DND-41 (cell line): ENCODE measurements at places on chromosomes 7 and 10.

- DNase-seq: no peak
Observed at GRCh38 chr10:13943735-13944398, 357.1 kb downstream of the PRPF18 start.

DNA sequence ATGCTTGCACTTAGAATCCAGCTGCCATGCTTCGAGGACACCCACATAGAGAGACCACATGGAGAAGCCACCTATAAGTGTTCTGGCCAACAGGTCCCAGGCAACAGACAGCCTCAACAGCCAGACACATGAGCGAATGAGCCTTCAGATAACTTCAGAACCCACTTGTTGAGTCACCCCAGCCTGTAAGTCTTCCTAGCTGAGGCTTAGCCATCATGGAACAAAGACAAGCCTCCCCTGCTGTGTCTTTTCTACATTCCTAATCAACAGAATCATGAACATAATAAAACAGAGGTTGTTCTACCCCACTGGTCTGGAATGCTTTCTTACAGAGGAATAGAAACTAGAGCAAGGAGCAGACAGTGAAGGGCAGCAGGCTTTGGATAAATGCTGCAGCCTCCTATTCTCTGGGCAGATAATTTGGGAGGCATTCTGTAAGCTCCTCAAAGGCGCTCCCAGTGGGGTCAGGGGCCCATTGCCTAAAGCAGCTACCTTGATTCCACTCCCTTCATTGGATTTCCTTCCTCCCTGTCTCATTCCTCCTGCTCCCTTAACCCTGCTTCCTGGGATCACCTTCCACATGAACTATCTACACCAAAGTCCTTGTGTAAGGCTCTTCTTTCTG is 4.6 kb downstream of the TLL2 start:
- no peak for DNase-seq

GRCh38 chr10:436911-437665 is 252.4 kb downstream of the DIP2C start:
- no peak for DNase-seq

GRCh38 chr10:43731486-43731885 is 82.8 kb upstream of the ZNF32 start:
- no peak for DNase-seq

DNA sequence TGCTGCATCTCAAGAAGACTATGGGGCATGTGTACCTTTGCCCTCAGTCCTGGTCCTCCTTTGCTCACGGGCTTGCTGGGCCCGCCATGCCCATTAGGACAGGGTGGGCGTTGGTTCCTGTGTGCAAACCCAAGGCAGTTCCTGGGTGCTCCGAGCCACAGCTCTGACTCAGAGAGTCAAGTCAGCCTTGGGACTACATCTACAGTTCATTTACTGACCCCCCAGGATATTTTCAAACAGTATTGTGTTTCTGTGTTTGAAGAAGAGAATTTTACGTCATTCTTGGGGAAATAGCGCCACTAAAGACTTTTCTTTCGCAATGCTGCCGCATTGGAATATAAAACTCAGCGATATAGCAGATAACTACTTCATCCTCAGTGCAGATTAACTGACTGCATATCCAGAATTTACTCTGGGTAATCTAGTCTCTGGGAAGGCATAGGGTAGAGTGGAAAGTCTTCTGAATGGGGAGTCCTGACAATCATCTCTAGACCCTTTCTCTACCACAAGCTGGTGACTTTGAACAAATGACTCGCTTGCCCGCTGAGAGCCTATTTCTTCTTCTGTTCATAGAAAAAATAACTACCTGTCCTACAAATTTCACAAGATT is 638.9 kb upstream of the FZD8 start:
- DNase-seq: no peak

- DNase-seq: no peak
Observed at GRCh38 chr10:132120734-132121510, 55.2 kb downstream of the JAKMIP3 start.

DNA sequence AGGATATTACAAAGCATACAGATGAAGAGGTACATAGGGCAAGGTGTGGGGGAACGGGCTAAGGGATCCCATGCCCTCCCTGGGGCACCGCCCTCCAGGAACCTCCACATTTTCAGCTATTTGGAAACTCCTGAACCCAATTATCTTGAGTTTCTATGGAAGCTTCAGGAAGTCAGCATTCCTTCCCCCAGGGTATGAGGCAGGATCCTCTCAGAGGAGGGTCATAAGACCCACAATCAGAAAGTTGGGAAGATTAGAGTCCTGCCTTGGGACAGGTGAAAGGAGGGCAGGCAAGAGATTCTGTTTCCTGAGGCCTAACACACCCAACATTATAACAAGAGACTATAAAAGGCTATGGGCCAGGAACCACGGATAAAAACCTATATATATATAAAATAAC is 98.0 kb downstream of the RALA start:
- DNase-seq: no peak

DNA sequence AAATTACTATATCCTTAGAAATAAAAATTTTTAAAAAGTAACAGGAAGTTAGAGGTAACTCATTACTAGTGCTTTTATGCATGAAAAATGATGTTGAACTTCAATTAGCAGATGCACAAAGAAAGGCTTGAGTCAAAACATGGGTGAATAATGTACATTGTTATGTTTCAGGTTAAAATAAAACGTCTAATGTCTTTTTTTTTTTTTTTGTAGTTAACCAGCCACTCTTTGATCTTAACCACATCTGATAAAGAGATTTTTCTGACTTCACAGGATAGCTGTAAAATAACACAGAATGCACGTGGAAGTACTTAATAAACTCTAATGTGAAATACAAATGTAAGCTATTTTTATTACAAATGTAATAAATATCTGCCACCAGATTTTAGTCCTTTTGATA is 61.7 kb downstream of the GSAP start:
- no peak for DNase-seq

DNA sequence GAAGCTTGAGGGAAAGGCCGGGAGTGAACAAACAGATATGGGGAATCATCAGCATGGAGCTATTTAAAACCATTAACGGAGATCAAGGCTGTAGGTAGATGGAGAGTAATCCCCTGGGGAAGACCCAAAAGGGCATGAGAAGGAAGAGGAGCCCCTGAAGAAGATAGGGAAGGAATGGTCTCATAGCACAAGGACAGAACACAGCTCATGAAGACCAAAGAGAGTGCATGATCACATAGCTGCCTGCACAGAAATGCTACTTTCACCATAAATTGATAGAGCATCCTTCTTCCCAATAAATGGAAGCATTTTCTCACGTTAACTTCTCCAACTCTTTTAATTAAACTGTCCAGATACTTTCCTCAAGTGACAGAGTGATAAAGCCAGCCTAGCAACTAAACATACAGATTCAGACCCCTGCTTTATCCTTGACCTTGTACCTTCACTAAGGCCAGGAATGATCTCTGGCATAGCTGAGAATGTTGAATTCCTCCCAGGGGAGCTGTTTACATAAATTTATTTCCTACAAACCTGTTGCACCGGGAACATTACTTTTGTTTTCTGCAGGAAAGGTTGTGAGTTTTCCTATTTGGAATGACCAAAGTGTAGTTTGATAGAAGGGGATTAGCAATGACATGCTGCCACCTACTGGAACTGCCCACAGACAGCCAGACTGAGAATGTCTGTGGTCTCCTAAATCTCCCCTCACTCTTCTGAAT is 110.8 kb upstream of the LRGUK start:
- DNase-seq: peak; percentile 18

DNA sequence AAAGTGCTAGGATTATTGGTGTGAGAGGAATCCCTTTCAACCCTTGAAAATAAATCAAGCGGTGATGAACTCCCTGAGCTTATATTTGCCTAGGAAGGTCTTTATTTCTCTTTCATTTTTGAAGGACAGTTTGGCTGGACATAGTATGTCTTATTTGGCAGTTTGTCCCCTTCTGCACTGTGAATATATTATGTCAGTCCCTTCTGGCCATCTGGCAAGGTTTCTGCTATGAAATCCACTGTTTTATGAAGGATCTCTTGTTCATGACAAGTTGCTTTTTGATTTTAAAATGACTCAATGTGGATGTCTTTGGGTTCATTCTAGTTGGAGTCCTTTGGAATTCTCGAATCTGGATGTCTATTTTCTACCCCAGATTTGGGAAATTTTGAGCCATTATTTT is 21.7 kb upstream of the MCM10 start:
- no peak for DNase-seq

GRCh38 chr10:131625041-131625440 is 275.8 kb upstream of the PPP2R2D start:
- DNase-seq: no peak

- no peak for DNase-seq
Observed at GRCh38 chr10:49611816-49612512, 1.9 kb downstream of the SLC18A3 start.

DNA sequence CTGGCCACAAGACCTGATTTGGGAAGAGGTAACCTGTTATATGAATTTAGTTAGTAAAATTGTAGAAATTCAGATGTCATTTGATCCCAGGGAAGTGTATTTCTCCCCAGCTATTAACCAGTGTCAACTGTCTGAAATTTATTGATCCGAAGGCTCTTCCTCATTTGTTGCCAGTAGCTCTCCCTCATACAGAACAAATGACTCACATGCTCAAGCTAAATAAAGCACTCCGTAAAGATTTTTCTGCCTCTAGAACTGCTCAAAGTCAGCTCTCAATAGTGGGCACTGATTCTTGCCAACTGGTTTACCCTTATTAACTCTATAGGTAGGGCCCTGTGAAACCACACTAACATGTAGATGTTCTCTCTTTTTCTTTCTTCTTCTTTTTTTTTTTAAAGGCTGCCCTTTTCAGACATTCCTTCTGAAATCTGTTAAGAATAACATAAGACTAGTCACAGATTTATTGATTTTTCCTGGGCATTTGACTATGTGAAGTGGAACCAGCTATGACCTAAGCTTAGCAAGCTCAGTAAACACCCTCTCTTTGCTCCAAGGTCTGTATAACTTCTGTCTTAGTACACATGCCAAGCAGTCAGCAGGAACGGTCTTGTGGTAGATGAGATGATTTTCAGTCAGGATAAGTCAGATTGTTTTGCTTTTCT is 21.8 kb downstream of the RPA3 start:
- DNase-seq: no peak

- no peak for DNase-seq
Observed at GRCh38 chr10:45353186-45353585, 20.8 kb upstream of the ALOX5 start.

- no peak for DNase-seq
Observed at GRCh38 chr10:25493122-25493893, 318.5 kb downstream of the GPR158 start.

DNA sequence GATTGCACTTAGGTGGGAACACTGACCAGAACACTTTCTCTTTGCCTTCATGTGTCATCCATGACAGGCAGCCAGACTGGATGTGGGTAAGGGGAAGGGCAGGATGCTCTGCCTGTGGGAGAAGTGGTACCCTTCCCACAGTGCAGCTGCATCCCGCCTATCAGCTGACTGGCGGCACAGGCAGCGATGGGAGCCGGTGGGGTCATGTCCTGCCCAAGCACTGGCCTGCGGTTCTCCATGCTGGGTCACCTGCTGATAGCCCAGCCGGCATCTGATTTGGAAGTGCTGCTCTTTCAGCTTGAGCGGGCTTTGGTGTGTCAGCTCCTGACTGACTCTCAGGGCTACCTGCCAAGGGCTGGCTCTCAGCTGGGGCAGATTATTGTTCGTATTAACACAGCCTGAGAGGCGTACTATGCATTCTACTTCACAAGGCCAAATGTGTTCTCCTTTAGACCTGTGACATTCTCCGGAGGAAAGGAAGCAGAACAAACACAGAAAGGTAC is 105.2 kb upstream of the PDLIM1 start:
- no peak for DNase-seq

GRCh38 chr7:22356701-22357310 is at the start of gene RAPGEF5:
TSS of gene RAPGEF5 (minus strand) at chr7:22357154. CDS start at chr7:22357060, 94 bp downstream.
- DNase-seq: peak; percentile 61

DNA sequence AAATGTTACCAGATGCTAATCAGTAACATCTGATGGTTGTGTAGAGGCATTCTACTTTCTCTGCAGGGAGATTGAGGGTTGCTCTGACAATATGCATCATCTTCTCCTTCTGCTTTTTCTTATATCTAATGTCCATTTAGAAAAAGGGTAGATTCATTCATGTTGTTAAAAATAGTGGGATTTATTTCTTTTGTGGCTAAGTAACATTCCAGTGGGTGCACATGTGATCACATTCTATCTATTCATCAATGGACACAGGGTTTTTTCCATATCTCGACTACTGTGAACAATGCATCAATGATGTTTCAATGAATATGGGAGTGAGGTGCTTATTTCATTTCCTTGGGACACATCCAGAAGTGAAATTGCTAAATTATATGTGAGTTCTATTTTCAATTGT is 103.9 kb downstream of the CRPPA start:
- no peak for DNase-seq

GRCh38 chr10:93160829-93161228 is 87.1 kb downstream of the CYP26A1 start:
- DNase-seq: no peak

GRCh38 chr7:114444196-114444595 is 29.6 kb downstream of the FOXP2 start:
- no peak for DNase-seq

GRCh38 chr10:132711613-132712121 is 74.3 kb downstream of the NKX6-2 start:
- no peak for DNase-seq

- DNase-seq: no peak
Observed at GRCh38 chr7:16627236-16627635, 18.3 kb downstream of the ANKMY2 start.

- no peak for DNase-seq
Observed at GRCh38 chr7:42902331-42902730, 9.5 kb downstream of the C7orf25 start.

DNA sequence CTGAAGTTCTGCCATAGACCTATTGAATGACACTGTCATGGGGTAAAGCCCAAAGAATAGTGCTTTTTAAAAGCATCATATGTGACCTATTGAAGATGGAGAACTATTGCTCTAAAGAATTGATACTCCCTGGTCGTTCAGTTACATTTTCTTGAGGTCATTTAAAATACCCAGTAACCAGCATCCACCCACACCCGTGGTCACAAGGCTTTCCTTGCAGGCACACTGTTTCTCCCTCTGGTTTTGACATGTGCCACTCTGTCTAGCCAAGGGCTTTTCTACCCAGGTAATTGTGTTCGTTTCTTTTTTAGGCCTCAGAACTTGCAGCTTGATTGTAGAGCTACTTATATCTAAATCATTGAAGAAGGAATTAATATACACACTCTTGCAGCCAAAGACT is 68.3 kb upstream of the LYZL2 start:
- no peak for DNase-seq

DNA sequence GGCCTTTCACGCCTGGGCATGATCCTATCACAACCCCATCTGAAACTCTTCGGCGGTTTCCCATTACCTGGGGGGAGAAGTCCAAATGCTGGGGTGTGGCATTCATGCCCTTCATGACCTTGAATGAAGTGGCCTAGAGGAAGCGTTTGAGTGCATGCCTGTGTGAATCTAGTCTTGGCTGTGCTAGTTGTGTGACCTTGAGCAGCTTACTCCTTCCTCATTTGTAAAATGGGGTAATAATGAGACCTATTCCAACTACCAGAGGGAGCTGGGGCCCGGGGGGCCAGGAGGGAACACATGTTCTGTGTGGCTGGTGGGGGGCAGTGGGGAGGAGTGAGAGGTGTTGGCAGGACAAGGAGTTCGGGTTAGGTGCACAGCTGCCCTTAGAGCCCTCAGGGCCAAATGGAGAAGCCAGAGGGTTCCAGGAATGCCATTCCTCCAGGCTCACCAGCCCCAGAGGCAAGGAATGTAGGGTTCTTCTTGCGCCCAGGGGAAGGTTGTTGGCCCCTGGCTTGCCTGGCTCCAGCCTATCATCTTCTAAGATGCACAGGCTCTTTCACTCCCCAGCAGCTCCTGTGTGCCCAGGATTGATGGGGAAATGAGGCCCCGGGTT is 21.3 kb upstream of the TBRG4 start:
- DNase-seq: no peak

GRCh38 chr10:96243296-96243695 is 28.1 kb downstream of the BLNK start:
- no peak for DNase-seq
